Activated T-cell treated with anti-CD3 and anti-CD28 coated beads, Interleukin-2, amount 50 U/mL, for 1 hour (primary cell): ENCODE measurements at places on chromosomes 5 and 9.

DNA sequence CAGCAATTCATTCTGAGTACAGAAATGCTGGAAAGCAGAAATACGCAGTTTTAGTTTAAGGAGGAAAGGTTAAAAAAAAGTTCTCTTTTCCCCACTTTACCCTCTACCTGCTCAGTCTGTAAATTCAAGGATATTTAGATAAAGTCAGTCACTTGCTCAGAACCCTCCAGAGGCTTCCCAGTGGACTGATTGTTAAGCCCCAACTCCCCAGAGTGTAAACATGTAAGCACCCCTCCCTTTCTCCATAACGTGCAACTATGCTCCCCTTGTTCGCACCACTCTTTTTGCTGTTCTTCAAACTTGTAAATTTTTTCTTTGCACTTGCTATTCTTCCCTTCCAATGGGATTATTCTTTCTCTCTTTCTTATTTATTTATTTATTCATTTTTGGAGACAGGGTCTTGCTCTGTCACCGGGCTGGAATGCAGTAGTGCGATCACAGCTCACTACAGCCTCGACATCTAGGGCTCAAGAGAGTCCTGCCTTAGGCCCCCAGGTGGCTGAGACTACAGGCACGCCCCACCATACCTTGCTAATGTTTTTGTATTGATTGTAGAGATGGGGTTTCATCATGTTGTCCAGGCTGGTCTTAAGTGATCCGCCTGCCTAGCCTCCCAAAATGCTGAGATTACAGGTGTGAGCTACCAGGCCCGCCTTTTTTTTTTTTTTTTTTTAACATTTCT is 32.5 kb upstream of the ERBIN start:
- DNase-seq = no peak

DNA sequence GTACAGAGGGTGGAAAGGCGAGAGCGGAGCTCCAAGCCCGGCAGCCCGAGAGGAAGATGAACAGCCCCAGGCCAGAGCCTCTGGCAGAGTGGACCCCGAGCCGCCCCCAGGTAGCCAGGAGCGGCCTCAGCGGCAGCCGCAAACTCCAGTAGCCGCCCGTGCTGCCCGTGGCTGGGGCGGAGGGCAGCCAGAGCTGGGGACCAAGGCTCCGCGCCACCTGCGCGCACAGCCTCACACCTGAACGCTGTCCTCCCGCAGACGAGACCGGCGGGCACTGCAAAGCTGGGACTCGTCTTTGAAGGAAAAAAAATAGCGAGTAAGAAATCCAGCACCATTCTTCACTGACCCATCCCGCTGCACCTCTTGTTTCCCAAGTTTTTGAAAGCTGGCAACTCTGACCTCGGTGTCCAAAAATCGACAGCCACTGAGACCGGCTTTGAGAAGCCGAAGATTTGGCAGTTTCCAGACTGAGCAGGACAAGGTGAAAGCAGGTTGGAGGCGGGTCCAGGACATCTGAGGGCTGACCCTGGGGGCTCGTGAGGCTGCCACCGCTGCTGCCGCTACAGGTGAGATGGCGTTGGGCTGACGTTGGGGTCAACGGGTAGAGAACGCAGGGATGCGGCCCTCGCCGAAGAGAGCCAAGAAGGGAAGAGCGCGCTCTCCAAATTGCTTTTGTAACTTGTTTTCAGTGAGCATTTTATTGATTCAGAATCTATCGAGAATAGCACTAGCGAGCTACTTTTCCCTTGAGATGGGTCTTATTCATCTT is at the start of gene PTGER4:
TSS of gene PTGER4 (plus strand) at position 3 of the 769 bp plus-strand sequence. CDS start 1,079 bp downstream, outside the sequence.
- peak; percentile 58 for DNase-seq

GRCh38 chr9:127562841-127563401 is 49.2 kb upstream of the STXBP1 start:
- DNase-seq = no peak

DNA sequence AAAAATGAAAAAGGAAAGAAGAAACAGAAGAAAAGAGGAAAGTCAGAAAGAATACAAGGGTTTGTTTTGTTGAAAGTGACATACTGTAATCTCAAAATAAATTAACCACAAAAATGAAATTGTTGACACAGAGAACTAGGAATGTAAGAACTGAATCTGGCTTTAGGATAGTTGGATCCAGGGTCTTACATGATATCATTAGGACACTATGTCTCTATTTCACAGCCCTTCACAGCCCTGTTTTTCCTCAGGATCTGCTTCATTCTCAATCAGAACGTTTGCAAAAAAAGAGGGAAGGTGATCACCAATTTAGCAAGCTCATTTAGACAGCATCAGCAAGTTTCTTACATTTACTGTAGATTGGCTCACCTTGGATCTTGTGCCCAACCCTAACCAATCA is 188.5 kb upstream of the NREP start:
- no peak for DNase-seq

GRCh38 chr5:180381851-180382480 is 28.8 kb upstream of the GFPT2 start:
- no peak for DNase-seq

DNA sequence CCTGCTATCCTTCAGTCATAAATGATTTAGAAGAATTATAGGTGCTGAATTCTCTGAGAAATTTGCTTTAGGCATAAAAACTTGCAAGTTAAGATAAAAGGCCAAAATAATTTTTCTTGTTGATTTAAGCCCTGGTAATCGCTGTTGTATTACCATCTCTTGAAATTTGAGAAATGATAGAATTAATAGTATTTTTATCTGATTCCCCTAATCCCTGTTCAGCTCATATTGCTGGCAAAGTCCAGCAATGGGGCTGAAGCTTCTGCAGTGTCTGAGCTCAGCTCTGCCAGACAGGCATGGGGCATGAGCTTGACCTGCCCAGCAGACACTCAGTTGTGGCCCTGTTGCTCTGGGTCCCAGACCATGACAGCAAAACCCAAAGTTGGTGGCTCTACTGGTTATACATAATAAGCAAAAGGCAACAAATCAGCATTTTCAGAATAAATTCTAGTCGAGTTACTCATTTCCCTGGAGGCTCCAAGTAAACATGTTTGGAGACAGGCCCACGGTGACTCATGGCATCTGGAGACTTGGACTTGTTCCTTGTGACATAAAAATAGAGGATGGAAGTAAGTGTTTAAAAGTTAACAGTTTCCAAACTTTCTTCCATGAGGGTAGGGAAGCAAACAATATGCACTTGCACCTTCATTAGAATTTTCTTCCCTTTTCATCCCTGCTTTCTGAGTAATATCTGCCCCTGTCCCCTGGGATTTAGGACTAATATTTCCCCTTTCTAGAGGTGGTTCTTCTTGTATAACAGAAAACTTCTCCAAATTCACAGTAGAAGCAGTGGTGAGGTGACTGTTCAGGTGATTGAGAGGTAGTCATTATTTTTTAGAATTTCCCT is 60.2 kb upstream of the SLC2A8 start:
- DNase-seq = no peak

DNA sequence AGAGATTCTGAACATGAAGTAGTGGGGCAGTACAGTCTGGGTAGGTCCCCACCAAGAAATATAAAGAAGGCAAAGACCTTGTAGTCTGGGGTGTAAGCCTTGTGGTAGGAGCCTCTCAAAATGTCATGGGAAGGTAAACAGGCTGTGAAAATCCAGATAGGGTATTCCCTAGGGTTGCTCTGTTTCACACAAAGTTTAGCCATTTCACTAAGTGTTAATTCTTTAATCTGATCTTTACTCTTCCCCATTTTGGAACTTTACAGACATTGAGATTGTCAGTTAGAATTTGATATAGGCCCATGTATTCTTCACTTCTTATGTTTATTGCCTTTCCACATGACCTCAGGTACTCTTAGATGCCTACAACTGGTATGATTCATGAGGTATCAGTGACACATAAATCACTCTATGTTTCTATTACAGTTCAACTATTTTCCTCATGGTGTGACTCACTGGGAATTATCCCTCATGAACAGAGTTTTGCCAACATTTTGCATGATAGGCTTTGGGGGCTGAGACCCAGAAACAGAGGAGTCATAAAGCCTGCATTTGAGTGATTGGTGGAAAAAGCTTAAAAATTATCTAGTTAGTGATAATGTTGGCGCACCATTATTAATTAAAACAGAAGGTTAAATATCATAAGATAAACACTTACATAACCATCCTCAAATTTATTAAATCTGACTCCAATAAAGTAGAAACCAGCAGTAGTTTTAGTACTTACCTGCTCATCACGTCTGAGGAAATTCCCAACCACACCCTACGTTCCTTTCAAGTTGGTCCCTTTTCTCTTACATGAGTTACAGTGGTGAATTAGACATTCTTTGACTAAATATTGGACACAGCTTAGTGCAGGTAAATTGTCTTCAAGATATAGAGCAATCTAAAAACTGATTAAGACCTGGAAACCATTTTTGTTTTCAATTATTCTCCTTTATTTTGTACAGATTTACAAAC is 399.8 kb upstream of the MEF2C start:
- no peak for DNase-seq

GRCh38 chr5:32308946-32309345 is 3.8 kb downstream of the MTMR12 start:
- no peak for DNase-seq
